T-cell (primary cell): ENCODE measurements at places on chromosomes 4 and X. TPM values are rescaled to one million over a fixed set of nuclear protein-coding genes. Genes with fewer than 3 reads are reported as not detected.

DNA sequence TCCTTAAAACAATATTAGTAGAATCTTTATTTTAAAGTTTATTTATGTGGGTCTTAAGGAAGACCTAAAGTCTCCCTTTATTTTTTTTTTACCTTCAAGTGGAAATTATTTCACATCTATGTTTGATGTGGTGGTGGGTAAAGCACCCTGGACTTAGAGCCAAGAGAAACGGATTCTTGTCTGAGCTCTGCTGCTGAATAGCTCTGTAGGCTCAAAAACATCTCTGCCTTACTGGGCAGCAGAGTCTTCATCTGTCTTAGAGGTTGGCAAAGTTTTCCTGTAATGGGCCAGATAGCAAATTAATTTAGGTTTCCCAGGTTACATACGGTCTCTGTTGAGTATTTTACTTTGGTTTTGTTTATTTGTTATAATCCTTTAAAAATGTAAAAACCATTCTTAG lies 136.5 kb downstream of the CEP135 start:
- H3K4me1 ChIP-seq: no peaks in the 10 kb centered on the region
- H3K27ac ChIP-seq: no peak overlapping the region
- no peaks in the 10 kb centered on the region for H3K36me3 ChIP-seq
- DNase-seq: no peak
- no peaks in the 10 kb centered on the region for H3K27me3 ChIP-seq
- H3K4me3 ChIP-seq: no peak overlapping the region

- no peak overlapping the region for H3K4me3 ChIP-seq
- H3K27me3 ChIP-seq: no peaks in the 10 kb centered on the region
- H3K4me1 ChIP-seq: no peaks in the 10 kb centered on the region
These were observed 211.7 kb downstream of the NAF1 start for GRCh38 chr4:162954976-162955375.

DNA sequence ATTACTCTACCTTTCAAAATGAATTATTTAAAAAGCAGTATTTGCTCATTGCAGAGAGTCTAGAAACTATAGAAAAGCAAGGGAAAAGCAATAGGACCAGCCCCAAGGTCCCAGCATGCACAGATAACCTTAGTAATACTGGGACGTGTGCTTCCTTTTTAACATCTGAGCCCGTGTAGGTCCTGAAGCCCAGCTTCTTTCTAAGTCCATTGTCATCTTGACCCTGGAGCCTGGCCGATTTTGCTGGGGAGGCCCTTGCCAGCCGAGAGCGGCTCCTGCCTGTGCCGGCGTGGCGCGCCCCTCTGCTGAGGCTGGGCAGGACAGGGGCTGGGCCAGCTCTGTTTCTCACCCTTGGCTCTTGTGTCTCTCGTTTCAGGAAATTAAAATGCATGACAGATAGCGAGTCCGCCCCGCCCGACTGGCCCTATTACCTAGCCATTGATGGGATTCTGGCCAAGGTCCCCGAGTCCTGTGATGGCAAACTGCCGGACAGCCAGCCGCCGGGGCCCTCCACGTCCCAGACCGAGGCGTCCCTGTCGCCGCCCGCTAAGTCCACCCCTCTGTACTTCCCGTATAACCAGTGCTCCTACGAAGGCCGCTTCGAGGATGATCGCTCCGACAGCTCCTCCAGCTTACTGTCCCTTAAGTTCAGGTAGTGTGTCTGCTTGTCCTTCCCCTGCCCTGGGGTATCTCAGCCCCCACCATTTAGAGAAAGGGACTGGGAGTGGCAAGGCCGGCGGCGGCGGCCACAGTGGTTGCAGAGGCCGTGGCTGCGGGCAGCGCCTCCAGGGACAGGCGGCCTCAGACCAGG lies 4.1 kb downstream of the MSANTD1 start:
- H3K27ac ChIP-seq: no peak overlapping the region
- no peaks in the 10 kb centered on the region for H3K27me3 ChIP-seq
- H3K4me3 ChIP-seq: no peak overlapping the region
- no peaks in the 10 kb centered on the region for H3K4me1 ChIP-seq

GRCh38 chr4:84672177-84672576 lies 89.2 kb downstream of the CDS1 start:
- no peaks in the 10 kb centered on the region for H3K36me3 ChIP-seq
- no peak overlapping the region for H3K4me3 ChIP-seq
- no peaks in the 10 kb centered on the region for H3K4me1 ChIP-seq

GRCh38 chr4:38565271-38566199 lies 98.5 kb upstream of the KLF3 start:
- no peaks in the 10 kb centered on the region for H3K27me3 ChIP-seq
- no peak for DNase-seq
- H3K4me1 ChIP-seq: no peaks in the 10 kb centered on the region
- no peak overlapping the region for H3K27ac ChIP-seq

GRCh38 chr4:123554801-123555232 lies 158.2 kb downstream of the SPRY1 start:
- no peak overlapping the region for H3K4me3 ChIP-seq
- no peaks in the 10 kb centered on the region for H3K36me3 ChIP-seq
- H3K27me3 ChIP-seq: peaks cover 4% of the 10 kb centered on the region
- H3K4me1 ChIP-seq: no peaks in the 10 kb centered on the region
- no peak overlapping the region for H3K27ac ChIP-seq

DNA sequence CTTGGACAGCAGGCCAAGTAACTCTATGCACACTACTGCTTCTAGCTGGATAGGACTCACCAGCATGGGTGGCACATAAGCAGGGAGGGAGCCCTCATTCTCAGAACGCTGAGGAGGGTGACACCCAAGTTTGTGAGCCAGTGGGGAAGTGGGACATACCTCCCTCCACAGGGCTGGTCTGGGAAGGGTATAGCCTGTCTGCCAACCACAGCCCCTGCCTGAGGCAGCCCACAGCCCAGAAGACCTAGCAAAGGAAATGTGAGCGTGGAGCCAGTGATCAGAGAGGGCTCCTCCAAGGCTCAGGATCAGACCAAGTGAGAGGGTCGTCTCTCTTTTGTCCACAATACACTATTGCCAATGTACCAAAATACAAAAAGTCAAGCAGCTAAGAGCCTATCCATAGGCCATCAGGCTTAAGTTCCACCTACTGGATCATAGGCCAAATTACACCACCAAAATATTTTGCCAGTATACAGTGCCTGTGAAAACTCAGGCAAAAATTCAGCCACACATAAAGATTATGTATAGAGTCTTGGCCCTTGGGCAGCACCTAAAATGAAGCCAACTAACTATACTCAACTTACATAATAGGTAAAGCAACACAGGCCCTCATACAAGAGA lies 1203.1 kb downstream of the PCDH18 start:
- H3K36me3 ChIP-seq: no peaks in the 10 kb centered on the region
- no peak for DNase-seq
- no peaks in the 10 kb centered on the region for H3K27me3 ChIP-seq
- no peak overlapping the region for H3K4me3 ChIP-seq

GRCh38 chr4:186192066-186192612 lies 772 bp downstream of the CYP4V2 start:
- peak overlapping the region; percentile 90 for H3K4me3 ChIP-seq
- DNase-seq: peak; percentile 47
- H3K36me3 ChIP-seq: no peaks in the 10 kb centered on the region

DNA sequence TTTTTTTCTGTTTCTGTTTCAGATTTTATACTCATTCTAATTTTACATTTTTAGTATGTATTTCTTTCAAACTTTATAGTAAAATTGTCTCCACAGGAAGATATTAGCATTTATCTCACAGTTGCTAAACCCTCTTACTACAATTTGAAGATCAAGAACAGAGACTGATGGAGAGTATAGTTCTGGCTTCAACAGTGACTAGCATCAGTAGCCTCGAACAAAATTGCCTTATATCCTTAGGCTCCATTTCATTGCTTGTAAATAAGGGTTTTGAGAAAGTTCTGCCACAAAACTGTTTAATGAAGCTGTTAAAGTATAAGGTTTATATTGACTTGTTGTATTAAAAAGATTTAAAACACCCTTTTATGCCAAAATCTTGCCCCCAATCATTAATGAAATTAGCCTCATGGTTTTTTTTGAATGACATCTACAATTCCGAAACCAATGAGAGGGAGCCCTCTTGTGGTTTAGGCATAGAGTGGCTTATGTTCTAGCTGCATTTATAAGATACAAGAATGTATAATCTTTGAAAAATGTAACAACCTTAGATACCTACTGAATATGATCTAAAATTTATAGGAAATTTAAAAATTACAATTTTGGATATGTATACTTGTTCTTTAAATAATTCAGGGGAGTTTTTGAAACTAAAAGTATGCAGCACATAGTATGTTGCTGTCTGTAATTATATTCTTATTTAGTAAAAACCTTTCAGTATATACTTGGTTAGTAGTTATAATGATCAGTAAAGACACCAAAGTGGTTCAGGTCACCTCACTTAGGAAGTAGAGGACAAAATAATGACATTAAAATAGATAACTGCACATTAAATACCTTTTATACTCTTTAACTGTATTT lies 109.8 kb upstream of the HPGD start:
- no peak overlapping the region for H3K27ac ChIP-seq
- no peak for DNase-seq
- H3K4me3 ChIP-seq: no peak overlapping the region
- no peaks in the 10 kb centered on the region for H3K4me1 ChIP-seq

GRCh38 chr4:181331214-181331613 lies 912.0 kb upstream of the TENM3 start:
- H3K27me3 ChIP-seq: no peaks in the 10 kb centered on the region
- no peak for DNase-seq
- H3K27ac ChIP-seq: no peak overlapping the region
- H3K36me3 ChIP-seq: no peaks in the 10 kb centered on the region
- H3K4me1 ChIP-seq: no peaks in the 10 kb centered on the region
- no peak overlapping the region for H3K4me3 ChIP-seq

DNA sequence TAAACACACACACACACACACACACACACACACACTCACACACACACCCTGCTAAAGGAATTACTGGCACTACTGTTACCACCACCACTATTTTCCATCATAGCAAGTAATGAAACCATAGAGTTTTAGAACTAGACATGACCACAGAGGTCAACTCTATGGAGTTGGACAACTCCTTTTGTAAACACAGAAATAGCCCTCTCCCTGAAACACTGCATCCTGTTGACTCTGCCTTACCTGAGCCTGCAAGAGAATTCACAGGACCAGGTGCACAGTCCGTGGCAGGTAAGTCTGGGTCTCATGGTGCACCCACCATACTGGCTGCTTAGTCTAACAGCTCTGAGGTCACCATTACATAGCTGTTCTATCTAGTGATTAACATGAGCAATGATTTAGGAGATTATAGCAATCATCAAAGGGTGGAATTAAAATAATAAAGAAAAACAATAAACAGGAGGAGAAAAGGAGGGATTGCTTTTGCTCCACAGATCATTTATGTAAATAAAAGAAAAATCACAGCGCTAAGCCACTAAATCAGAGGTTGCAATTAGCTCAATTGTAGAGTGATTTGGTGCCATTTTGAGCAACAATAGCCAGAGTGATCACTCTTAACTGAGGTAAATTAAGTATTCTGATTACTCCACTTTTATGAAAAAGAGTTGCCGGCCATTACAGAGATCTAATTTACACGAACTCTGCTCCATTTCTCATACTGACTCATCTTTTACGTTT lies 340.0 kb upstream of the RASGEF1B start:
- H3K27ac ChIP-seq: no peak overlapping the region
- no peaks in the 10 kb centered on the region for H3K36me3 ChIP-seq
- no peaks in the 10 kb centered on the region for H3K4me1 ChIP-seq
- H3K4me3 ChIP-seq: no peak overlapping the region
- no peaks in the 10 kb centered on the region for H3K27me3 ChIP-seq

DNA sequence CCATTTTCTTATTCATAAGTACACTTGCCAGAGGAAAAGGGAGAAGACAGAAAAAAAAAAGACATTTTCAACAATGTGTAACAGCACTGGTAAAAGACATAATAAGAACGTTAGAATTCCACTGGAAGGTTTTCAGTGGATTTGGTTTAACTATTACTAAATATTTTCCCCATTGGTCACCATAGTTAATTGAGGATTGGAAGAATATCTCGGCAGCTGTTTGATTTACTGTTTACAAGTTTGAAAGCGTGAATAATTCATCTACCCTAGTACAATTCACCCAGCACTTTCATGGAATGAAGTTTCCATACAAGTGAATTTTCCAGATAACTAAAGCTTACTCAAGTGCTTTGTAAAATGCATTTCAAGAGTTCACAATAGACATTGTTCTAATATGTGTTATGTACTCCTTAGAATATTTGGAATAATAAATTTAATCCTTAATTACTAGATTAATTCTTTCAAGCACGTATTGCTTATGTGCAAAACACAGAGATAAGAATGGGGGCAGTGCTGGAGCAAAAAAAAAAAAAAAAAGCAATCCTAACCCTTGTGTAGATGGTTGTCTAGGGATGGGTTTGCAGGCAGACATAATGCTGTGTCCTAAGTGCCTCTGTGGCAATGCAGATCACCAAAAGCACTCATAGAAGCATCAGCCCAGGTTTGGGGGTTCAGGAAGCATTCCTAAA lies 57.1 kb downstream of the ENPEP start:
- H3K4me1 ChIP-seq: no peaks in the 10 kb centered on the region
- H3K27me3 ChIP-seq: peaks cover 3% of the 10 kb centered on the region
- DNase-seq: no peak
- no peak overlapping the region for H3K4me3 ChIP-seq

- H3K36me3 ChIP-seq: no peaks in the 10 kb centered on the region
- no peaks in the 10 kb centered on the region for H3K27me3 ChIP-seq
- no peak overlapping the region for H3K4me3 ChIP-seq
- no peak overlapping the region for H3K27ac ChIP-seq
- H3K4me1 ChIP-seq: no peaks in the 10 kb centered on the region
- no peak for DNase-seq
These were observed 152.6 kb downstream of the MID1 start for GRCh38 chrX:10467793-10468192.

DNA sequence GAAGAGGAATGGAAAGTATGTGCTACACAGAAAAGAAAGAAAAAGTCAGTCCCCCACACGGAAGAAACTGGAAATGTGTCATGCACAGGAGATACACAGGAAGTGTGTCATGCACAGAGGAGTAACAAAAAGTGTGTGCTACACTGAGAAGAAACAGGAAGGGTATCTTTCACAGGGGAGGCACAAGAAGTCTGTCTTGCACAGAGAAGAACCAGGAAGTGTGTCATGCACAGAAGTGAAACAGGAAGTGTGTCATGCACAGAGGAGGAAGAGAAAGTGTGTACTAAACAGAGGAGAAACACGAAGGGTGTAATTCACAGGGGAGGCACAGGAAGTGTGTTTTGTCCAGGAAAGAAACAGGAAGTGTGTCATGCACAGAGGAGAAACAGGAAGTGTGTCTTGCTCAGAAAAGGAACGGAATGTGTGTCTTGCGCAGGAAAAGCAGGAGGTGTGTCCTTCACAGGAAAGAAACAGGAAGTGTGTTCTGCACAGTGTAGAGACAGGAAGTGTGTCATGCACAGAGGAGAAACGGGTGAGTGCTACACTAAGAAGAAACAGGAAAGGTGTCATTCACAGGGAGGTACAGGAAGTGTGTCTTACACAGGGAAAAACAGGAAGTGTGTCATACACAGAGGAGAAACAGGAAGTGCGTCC lies 527.2 kb upstream of the PRKX start:
- no peaks in the 10 kb centered on the region for H3K36me3 ChIP-seq
- DNase-seq: peak; percentile 36
- no peaks in the 10 kb centered on the region for H3K27me3 ChIP-seq
- H3K4me3 ChIP-seq: peak overlapping the region; percentile 7

GRCh38 chr4:8225706-8226443 lies 26.8 kb downstream of the SH3TC1 start:
- no peak overlapping the region for H3K4me3 ChIP-seq
- DNase-seq: no peak
- H3K4me1 ChIP-seq: peaks cover 65% of the 10 kb centered on the region
- H3K27me3 ChIP-seq: no peaks in the 10 kb centered on the region

Gene BGN
- total RNA-seq: 0.25 TPM

Gene GABRE
- total RNA-seq: not detected

Gene SMR3B
- not detected for total RNA-seq

Gene LDOC1
- total RNA-seq: 11.1 TPM

Gene PRSS12
- total RNA-seq: 0.25 TPM

Gene CLNK
- total RNA-seq: 0.07 TPM

Gene BCORL1
- 13.5 TPM for total RNA-seq

Gene ABLIM2
- 2.6 TPM for total RNA-seq

Gene VCX3B
- total RNA-seq: not detected
